ENCODE measurements at places on chromosomes 1 and 21. TPM values are rescaled to one million over a fixed set of nuclear protein-coding genes. Genes with fewer than 3 reads are reported as not detected.

Gene DNAJB4
- total RNA-seq: 34.4 TPM

Gene GNB1
- total RNA-seq: 242 TPM

Gene TRIM17
- total RNA-seq: 0.30 TPM

Gene FALEC
- total RNA-seq: not detected

Gene DCDC2B
- total RNA-seq: not detected

Gene SLC16A4
- total RNA-seq: not detected

Gene RGS16
- total RNA-seq: 16.6 TPM

Gene TFF2
- not detected for total RNA-seq

Gene RPS8
- 1,739 TPM for total RNA-seq

Gene PPCS
- 43.7 TPM for total RNA-seq

Gene HSD11B1
- 0.47 TPM for total RNA-seq

Gene CRYAA
- not detected for total RNA-seq

Gene TMEM222
- total RNA-seq: 26.3 TPM

Gene OR10J1
- not detected for total RNA-seq

Gene ADAMTSL4
- total RNA-seq: 0.12 TPM

Gene WNT2B
- 1.2 TPM for total RNA-seq

Gene SMIM12
- total RNA-seq: 29.7 TPM

Gene CFHR5
- total RNA-seq: not detected

Gene EDARADD
- 5.0 TPM for total RNA-seq

Gene FCRL6
- total RNA-seq: not detected

Gene DRAXIN
- total RNA-seq: not detected

Gene BGLAP
- 1.1 TPM for total RNA-seq

Gene ANKRD65
- total RNA-seq: not detected
